ENCODE measurements at places on chromosomes 16 and 17.

DNA sequence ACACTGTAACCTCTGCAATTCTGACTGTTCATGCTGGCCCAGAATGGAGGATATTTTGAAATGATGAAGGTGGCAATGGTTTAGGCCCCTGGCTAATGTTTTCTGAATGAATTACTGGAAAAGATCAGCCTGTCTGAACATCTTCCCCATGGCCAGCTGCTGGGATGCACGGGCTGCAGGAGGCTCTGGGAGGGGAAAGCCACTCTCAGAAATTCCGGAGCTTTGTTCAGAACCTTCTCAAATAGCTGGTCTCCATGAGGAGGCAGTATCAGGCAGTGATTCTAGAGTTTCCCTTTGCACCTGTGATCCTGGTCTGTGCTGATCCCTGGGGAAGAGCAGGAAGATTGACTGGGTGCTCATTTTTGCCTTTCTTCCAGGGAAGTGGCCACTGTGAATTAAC, 5.0 kb downstream of the SLC6A2 start:
- no peak for DNase-seq

DNA sequence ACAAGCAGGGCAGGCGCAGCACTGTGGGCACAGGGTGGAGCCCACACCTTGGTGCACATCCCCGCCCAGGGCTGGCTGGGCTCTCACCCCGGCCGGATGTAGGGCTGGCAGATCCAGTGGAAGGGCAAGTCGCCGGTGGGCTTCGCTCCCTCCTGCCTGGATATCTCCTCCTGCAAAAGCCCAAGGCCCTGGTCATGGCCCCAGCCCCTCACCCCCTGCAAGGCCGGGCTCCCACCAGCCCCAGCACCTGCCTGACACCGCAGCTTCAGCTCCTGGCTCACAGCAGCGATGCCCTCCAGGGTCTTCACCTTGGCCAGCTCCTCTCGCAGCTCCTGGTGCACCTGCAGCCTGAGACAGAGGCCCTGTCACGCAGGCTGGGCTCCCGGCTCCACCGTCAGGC, 5.0 kb downstream of the DUS1L start:
- DNase-seq = no peak

DNA sequence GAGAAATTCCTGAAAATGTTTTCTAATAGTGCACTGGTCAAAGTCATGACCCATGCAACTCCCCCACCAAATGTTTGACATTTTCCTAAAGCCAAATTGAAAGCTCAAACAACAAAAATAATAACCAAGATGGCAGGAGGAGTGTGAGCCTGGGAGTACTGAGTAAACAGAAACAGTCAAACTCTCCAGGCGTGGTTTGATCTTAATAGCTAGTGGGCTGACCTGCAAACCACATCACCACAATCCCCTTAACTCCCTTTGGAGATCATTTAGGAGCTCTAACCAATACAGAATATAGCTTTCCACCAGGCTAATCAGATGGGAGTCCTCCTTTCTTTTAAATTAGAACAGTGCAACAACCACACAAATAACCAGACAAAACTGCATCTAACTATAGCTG, 19.2 kb upstream of the MEIOC start:
- no peak for DNase-seq

DNA sequence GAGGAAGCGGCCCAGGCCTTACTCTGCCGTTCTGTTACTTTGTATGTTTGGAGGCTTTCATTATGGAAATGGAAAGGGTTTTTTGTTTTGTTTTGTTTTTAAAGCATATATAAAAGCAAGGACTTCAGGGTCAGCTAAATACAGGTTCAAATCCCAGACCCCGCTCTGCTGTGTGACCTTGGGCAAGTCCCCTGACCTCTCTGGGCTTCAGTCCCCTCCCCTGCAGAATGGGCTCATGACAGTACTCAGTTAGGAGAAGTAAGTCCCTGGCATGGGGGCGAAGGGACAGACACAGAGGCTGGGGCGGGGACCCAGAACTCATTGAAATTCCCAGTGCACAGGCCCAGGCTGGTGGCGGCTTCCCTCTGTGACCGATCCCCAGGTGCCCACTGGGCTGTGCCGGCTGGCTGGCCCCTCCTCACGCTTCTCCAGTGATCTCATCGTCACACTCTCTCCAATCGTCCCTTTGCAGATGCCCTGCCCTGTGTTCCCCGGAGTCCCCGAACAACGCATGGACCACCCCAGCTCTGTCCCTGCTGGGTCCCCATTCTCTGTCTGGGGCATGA, 979 bp upstream of the CIBAR2 start:
- DNase-seq = no peak

DNA sequence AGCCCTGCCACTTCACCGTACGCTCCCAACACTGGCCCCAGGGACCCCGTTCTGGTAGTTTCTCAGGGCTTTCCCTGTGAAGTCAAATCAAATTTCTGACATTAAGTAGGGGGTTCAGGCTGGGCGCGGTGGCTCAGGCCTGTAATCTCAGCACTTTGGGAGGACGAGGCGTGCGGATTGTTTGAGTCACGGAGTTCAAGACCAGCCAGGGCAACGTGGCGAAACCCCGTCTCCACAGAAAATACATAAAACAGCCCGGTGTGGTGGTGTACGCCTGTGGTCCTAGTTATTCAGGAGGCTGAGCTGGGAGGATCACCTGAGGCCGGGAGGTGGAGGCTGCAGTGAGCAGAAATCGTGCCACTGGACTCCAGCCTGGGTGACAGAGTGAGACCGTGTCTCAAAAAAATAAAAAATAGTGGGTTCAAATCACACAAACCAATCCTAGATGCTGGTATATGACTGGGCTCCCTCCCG, 632 bp downstream of the CYBC1 start:
- no peak for DNase-seq

- peak; percentile 32 for DNase-seq
Observed at GRCh38 chr16:54077050-54077821, 209.4 kb downstream of the IRX3 start.

- DNase-seq = no peak
Observed at GRCh38 chr17:1626333-1626732, 2.3 kb downstream of the SLC43A2 start.

DNA sequence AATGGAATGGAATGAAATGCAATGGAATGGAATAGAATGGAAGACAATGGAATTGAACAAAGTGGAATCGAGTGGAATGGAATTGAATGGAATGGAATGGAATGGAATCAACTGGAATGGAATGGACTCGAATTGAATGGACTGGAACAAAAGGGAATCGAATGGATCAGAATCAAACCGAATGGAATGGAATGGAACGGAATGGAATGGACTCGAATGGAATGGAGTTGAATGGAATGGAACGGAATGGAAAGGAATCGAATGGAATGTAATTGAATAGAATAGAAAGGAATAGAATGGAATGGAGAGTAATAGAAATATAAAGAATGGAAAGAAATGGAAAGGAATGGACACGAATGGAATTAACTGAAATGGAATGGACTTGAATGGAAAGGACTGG, 475.2 kb upstream of the WSB1 start:
- DNase-seq = no peak

GRCh38 chr16:12412252-12412651, 391.4 kb downstream of the CPPED1 start:
- no peak for DNase-seq

GRCh38 chr17:33335491-33336173, 42.5 kb upstream of the ASIC2 start:
- no peak for DNase-seq

DNA sequence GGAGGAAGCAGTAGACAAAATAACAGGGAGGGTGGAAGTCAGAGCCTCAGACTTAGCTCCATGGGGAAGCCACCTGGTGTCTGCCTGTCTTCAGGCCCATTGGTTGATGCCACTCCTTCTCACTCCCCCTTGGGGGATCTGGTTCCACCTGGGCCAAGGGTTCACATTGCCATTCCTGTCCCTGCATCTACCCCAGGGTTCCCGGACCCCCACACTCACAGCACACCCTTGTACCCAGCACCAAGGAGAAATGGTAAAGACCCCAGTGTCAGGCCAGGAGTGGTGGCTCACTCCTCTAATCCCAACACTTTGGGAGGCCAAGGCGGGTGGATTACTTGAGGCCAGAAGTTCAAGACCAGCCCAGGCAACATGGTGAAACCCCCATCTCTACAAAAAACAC, 1.0 kb upstream of the CA7 start:
- DNase-seq = no peak

GRCh38 chr17:1992541-1992940, 32.6 kb downstream of the RTN4RL1 start:
- DNase-seq = no peak

GRCh38 chr17:49571764-49572163, 3.9 kb upstream of the NXPH3 start:
- DNase-seq = no peak

GRCh38 chr16:87410530-87410929, 18.4 kb downstream of the MAP1LC3B start:
- no peak for DNase-seq

DNA sequence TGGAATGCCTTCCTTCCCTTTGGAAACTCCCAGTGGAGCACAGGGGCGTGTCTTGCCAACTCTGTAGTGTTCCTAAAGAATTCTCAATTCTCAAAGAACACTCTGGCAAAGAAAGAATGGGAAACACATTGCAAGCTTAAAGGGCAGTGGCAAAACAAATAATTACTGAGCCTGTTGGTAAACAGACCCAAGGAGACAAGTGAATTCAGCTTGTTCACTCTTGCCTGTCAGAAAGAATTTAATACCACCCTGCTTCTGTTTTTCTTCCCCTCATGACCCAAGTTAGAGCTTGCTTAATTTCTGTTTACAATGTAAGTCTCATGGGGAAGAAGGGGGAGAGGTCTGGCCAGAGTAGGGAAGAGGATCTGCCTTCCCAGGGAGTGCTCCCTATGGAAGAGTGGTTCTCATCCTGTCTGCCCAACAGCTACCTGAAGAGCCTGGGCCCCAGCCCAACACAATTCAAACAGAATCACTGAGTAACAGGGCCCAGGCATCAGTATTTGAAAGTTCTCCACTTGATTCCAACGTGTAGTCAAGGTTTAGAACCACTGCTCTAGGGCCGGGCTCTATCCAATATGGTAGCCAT, 386.0 kb downstream of the SLC39A11 start:
- no peak for DNase-seq

DNA sequence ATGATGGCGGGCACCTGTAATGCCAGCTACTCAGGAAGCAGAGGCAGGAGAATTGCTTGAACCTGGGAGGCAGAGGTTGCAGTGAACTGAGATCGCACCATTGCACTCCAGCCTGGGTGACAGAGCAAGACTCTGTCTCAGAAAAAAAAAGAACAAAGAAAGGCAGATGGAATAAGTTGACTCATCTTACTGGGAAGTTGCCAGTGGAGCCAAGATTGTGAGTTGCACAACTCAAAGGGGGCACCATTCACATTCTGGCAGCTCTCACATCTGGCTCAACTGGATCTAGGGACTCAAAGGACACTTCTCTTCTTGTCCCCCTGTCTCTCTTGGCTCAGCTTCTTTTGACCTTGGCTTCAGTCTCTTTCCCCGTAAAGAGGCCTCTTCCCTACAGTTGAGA, 53.7 kb upstream of the ETV4 start:
- DNase-seq = peak; percentile 47

- no peak for DNase-seq
Observed at GRCh38 chr16:15055141-15056053, 477 bp downstream of the NTAN1 start.

DNA sequence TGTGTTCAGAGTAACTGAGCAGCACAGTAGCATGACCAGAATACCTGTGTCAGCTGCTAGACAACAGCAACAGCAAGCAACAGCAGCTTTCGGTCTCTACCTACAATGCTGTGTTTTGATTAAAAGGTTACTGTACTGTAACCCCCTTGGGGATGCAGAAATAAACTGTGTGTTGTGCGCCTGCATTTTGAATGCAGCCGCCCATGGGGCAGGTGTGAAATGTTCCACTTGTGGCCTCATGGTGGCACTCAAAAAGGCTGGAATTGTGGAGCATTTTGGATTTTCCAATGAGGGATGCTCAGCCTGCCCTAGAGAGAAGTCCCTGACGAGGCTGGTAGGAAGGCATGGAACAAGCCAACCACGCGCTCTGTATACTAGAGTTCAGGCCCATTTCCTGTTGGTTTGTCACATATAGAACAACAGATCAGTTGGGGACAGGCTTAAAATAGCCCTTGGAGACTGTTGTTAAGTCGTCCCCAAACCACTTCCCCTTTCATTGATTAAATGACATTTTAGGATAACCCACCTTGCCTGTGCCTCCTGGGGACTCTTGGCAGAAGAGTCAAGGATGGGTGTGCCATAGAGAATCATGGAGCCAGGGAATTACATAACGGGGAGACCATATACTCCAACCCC, 27.1 kb downstream of the SCPEP1 start:
- DNase-seq = no peak

GRCh38 chr17:77346765-77347164, 206.0 kb downstream of the SEC14L1 start:
- no peak for DNase-seq

DNA sequence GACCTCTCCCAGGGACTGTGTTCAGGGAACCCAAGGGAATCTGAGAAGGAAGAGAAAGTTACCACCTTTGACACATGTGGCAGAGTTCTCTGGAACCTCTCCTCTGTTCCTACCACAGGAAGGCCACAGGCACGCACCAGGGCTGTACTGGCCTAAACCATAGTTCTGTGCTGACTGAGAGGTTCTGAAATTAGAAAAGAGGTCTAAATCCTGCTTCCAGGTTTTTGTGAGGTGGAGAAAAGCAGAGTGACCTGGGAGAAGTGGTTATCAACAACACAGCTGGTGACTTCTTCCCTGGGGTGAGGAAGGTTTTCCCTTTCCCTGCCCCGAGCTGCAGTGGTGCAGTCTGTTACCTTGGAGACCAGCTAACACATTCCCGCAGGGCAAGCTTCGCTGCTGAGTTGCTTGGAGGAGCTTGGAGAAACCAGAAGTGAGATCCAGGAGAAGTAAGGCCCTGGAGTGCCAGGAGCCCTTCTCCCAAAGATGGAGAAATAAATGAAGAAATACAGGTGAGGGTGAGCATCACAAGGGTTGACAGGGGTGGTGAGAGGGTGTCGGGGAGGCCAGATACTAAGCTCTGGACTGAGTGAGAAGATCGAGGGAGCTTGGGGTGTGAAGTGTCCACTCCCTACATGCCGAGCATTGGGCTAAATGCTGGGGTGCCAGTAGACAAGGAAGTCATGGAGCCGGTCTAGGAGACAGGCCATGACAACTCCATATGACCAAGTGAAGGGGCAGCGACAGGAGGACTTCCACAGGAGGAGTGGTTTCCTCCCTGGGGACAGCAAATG, at the start of gene VWA3A:
VWA3A (plus strand) TSS at position 399 of the 791 bp plus-strand sequence; CDS start at position 496, 97 bp downstream.
- no peak for DNase-seq

DNA sequence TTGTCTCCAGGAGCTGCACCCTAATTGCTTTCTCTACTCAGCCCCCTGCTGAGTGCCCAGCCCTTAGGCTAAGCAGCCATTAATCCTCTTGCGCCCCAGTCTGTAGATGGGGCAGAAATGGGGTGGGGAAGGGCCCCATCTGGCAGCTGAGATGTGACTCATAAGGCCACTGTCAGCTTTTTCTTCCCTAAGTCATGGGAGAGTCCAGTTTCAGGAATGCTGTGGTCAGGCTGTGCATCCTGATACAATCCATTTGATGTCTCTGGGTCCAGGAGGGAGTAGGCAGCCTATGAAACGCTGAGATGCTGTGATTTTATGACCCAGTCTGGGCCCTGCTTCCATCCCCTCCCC, 12.3 kb downstream of the PLXDC1 start:
- DNase-seq = peak; percentile 91

Data from T1000 (cell line).